ENCODE measurements at places on chromosomes 7 and 10.

DNA sequence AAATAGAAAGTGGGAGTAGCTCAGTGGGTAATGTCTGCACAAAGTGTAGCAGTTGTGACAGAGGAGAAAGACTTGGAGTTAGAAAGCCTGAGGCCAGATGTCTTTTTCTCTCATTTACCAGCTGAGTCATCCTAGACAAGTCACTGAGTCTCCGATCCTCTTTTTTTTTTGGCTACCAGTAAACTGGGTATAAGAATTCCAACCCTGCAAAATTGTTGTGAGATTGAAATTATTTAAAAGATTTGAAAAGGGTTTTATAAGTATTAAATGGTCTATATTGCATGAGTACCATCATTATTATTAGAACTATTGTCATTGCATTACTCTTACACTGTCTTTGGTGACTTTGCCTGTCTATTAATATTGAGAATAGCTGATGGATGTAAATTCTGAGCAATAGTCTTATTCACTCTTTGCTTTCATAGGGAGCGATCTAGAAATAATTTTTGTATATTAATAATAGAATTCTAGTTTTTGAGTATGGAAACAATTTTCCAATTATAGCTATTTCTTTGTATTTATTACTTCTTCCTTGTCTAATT is 74.0 kb downstream of the ARID5B start:
- DNase-seq, result no peak

DNA sequence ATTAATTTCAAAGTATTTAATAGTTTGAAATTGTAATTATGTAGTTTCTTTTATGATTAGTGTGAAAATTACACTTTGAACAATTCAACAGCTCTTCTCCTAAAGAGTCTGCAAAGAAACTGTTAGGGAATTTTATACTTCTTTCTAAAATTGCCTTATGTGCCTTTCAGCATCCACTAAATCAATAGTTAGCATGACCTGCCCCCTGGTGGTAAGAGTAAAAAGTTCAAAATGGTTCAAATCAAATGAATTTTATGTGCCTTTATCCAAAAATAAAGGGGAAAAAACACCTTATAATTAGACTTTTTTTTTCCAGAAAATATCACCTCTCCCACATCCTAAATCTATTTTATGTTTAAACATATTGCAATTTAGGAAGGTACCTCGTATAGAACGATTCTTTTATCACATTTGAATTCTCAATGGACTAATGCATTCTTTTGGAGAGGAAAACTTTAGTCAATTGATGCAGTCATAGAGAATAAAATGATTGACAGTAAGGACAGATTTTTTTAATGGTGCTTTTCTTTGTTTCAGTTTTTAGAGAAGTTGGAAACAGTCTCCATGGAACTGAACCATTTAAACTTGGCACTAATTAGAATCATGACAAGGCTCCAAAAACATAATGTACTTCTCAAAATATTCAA is 163.7 kb downstream of the SEMA3D start:
- DNase-seq, result no peak

GRCh38 chr7:2013381-2014311 is 219.1 kb downstream of the MAD1L1 start:
- DNase-seq, result no peak

GRCh38 chr7:88101769-88102168 is 118.1 kb downstream of the SRI start:
- DNase-seq, result no peak

DNA sequence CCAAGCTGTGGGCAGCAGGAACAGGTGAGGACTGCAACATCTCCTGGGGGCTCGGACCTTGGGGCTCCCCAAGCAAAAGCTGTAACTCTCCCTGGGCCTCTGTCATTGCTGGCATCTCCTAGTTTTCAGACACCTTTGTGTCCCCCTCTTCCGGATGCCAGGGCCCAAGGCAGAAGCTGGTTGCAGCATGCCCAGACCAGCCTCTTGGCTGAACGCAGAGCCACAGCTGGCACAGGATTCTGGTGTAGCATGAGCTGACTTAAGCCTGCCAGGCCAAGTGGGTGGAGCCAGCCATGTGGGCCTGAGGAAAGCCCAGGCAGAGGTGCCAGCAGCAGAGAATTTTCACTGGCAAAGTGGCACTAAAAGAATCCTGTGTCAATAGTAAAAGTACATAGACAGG is 43.5 kb downstream of the ZWINT start:
- no peak for DNase-seq

- no peak for DNase-seq
These were observed 38.8 kb downstream of the PSAP start for GRCh38 chr10:71812016-71812912.

DNA sequence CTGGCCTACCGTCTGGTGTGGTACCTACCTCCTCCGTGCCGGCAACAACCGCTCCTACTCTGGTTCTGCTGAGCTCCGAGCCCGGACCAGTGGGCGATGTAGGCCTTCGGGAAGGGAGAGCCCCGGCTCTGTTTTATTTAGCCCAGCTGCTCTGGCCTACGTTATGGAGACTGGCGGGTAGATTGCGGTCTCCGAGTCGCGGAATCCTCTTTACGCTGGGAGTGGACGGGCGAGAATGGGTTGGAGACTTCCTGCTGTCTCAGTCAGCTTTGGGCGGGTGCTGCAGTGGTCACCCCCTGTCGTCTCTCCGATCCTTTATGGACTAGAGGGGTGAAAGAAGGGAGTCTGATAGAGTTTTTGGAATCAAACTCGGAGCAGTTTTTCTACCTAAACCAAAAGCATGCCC is 406 bp downstream of the CBLL1 start:
- no peak for DNase-seq

DNA sequence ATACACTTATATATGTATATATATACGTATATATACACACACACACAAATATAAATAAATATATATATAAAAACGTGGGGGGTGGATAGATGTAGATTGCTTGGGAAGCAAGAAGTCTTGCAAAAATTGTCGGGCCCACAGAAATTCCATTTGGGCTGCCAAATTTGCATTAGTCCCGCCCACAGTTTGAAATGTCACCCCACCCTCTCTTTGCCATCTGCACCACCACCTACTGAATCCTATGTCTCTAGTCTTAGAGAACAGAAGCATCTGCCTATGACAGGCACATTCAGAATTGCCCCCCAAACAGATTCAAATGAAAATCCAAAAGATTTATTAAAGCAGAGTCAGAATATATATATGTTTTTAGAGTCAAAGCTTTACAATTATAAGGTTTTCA is 25.6 kb upstream of the CACNA2D1 start:
- no peak for DNase-seq

GRCh38 chr7:73779517-73779916 is 9.4 kb upstream of the CLDN3 start:
- DNase-seq, result no peak

- peak; percentile 51 for DNase-seq
These were observed 73.8 kb downstream of the CUL1 start for GRCh38 chr7:148772297-148773089.

DNA sequence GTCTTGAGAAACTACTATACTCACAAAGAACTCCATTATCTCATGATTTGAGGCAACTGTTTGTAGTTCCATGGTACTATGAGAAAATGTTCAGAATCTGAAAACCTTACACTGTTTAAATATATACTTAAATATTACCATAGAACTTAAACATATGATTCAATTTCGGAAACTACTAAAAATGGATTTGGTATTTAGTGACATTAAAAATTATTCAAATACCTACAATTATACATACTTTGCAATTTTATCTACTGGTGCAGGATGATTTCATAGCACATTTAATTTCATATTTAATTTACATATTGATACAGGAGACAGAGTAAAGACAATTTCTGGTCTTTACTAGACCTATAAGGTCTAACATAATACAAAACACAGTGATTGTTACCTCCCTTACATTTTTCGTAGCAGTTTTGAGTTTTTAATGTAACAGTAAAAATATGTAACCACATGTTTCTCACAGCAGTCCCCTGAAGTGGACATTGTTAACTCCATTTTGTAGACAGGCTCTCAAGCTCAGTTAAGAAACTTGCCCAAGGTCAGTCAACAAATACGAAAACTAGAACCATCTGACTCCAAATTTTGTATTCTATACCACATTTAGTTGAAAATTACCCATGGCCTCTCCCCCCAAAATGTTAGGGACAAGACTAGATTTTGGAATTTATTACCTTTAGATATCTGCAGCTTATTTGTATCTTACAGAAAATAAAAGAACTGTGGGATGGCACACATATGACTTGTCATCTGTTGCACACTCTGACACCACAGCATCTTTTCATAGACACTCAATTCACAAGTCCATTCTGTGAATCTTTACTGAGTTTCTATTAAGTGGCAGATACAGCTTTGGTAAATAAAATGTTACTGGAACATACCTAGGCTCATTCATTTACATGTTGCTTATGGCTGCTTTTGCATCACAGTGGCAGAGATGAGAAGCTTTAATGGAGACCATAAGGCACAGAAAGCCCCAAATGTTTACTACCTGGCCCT is 36.8 kb downstream of the MTPN start:
- no peak for DNase-seq

DNA sequence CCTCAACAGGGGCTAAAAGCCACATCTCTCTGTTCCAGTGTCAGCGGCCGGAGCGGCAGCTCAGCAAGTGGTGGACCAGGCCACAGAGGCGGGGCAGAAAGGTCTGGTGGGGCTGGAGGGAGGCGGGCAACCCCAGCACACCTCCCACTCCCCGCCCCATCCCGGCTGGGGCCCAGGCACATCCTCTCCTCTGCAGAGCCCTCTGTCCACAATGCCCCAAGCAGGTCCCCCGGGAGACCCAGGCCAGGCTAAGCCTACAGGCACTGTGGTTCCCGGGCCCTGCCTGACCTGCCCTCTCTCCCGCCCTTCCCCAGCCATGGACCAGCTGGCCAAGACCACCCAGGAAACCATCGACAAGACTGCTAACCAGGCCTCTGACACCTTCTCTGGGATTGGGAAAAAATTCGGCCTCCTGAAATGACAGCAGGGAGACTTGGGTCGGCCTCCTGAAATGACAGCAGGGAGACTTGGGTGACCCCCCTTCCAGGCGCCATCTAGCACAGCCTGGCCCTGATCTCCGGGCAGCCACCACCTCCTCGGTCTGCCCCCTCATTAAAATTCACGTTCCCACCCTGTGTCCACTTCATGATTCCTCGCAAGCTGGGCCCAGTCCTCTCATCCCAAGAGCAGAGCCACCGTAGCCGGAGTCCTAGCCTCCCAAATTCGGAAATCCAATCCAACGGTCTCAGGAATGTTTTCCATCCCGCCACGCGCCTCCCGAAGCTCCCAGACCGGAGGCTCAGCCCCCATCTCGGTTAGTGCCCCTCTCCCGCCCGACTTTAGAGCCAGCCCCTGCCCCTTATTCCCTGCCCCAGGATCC is 2.1 kb downstream of the ADIRF start:
- no peak for DNase-seq

GRCh38 chr10:23341004-23341403 is 3.6 kb downstream of the C10orf67 start:
- no peak for DNase-seq

- no peak for DNase-seq
These were observed 1.1 kb downstream of the REEP3 start for GRCh38 chr10:63522277-63522687.

- no peak for DNase-seq
These were observed 22.4 kb upstream of the UTF1 start for GRCh38 chr10:133207627-133208026.

DNA sequence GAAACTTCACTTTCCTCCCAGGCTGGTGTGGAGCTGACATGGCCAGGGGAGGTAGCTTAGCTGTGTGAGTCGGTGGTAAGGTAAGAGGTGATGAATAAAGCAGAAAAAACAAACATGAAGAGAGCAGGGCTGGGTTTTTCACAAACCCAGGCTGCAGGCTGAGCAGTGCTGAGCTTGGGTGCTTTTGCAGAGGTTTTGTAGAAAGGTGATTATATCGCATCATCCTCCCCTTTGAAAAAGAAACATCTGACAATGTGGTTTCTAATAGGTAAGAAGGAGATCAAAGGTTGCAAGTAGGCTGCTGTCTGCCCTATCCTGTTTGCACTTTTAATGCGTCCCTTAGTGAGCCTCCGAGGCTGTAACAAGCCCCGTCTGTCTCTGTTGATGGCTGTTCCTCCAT is 69.6 kb upstream of the GRM8 start:
- DNase-seq, result no peak

- DNase-seq, result no peak
These were observed 53.2 kb downstream of the GSAP start for GRCh38 chr7:77362905-77363304.

DNA sequence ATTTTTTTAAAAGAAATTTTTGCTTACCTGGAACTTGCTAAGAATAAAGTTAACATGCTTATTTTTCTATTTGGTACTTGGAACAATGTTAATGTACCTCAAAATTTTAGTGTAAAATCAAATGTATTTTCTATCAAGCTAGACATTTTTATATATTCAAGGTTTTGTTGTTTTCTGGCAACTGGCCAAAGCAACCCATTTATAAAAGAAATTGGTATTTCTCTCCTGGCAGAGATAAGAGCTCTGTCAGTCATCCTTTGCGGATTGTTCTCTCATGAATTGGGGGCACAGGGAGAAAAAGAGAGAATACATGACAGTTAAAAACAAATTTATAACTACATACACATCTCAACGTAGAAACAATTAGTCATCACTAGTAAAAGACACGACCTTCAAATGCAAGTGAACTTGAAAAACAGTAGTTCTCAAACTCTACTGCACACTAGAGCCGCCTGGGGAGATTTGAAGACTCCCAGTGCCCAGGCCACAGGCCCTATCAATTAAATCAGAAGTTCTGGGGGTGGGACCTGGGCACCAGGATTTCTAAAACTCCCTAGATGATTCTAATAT is 152.4 kb upstream of the LAMB4 start:
- no peak for DNase-seq

GRCh38 chr7:157972914-157973313 is 614.7 kb downstream of the PTPRN2 start:
- no peak for DNase-seq

DNA sequence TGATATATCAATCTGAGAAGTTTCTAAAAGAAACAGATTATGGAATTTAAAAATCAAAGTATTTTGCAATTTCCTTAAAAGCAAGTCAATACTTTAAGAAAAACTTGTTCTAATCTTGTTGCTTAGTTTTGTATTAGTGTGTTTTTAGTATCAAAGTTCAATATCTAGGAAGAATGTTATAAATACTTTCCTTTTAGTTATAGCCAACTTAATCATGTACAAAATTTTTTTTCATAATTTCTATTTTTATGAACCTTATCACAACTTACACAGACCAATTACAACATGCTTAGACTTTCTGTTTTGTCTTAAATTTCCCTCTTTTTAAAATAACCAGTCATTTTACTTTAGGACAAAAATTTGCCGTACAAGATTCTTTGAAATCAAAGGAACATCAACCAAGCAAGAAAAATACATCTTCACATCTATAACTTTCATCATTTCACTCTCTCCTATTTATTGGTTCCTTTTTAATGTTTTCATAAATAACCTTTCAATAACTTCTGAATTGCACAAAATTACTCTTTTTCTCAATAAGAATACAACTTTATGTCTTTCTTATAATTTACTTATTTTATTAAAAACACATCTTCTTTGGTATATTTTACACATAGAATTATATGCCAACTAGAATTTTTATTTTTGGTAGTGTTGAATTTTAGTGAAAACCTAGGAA is 308.2 kb upstream of the GLI3 start:
- no peak for DNase-seq
